ENCODE measurements at places on chromosomes 3 and 15.

GRCh38 chr15:64149893-64150578 lies 1.5 kb upstream of the SNX22 start:
- no peak for DNase-seq

- peak; percentile 20 for DNase-seq
Measured at GRCh38 chr3:112086076-112086854, at the start of gene C3orf52. Gene C3orf52, plus strand, starts transcription at chr3:112086389. Its CDS starts 19 bp downstream, at chr3:112086408.

DNA sequence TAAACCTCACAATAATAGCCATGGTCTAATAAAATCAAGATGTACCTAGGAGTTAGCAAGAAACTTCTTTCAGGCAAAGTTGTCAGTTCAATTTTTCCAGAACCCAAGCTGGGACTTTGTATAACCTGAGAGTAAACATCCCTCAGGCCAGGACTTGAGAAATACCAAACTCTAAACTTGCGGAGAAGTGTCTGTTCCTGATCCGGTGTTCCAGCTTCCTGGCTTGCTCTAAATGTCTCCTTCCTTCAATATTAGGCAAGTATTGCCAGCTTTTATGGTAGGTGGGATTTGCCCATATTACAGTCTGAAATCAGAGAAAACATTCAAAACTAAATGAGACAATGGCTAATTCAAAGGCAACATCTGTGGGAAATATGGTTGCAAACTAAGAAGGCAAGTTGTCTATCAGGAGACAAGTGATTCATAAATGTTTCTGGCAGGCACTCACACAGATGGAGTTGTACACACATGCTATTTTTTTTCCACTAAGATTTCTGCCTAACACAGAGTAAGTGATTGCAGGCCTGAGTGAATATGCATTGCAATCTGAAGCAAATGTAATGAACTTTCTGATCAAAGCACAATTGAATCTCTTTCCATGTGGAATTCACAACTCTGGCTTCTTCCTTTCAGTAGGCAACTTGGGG lies 88.3 kb upstream of the COL8A1 start:
- DNase-seq, result no peak

GRCh38 chr3:39208463-39209055 lies 16.2 kb upstream of the XIRP1 start:
- peak; percentile 16 for DNase-seq

DNA sequence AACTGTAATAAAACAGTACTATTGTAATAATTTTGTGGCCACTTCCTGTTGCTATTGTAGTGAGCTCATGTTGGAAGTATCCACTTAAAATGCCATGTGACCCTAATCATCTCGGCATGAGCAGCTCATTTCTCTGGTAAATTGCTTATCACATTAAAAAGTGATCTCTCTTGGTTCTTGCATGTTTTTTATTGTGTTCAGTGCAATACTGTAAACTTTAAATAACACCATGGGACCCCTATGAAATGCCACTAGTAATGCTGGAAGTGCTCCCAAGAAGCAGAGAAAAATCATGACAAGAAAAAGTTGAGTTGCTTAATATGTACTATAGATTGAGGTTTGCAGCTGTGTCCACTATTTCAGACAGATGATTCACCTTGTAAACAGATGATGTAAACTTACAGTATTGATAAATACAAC lies 45.6 kb downstream of the NMD3 start:
- DNase-seq, result no peak

GRCh38 chr3:112794622-112795172 lies 52.0 kb downstream of the CD200R1L start:
- no peak for DNase-seq

- no peak for DNase-seq
Measured at GRCh38 chr3:143172795-143173145, 53.2 kb downstream of the CHST2 start.

- no peak for DNase-seq
Measured at GRCh38 chr3:188827103-188827502, 344.7 kb upstream of the TPRG1 start.

- DNase-seq, result no peak
Measured at GRCh38 chr3:51930439-51930838, 11.3 kb downstream of the RRP9 start.

DNA sequence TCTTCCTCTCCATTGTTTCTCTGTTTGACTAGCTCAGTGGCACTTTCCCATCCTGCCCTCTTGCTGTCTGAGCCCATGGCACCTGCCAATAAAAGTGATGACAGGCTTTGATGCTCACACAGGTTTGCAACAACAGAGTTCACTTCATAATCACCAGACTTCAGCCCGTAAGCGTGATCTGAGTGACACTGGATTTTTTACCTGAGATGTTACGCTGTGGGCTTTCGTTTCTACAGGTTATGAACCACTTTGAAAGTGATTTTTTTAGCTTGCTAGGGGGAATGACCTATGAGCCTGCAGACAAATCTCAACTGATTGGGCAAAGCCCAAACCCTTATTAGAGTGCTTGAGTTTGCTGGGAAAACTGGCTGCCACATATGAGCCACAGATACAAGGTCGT lies 173.9 kb upstream of the ICE2 start:
- no peak for DNase-seq

DNA sequence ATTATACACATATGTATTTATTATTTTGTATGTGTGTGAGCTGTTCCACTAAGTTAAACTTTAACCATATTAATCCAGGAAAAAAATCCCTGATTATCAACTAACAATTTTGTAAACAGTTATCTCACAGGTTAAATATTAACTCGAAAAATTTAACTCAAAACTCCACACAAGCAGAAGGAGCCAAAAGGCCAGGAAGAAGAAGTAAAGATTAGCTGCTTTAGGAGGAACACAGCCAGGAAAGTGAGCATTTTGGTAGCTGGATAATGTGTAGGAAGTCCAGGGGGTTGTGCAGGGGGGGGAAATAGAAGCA lies 425.0 kb downstream of the TIGIT start:
- no peak for DNase-seq

- no peak for DNase-seq
Measured at GRCh38 chr3:21913791-21914190, 162.8 kb upstream of the ZNF385D start.

GRCh38 chr3:51333021-51333420 lies 52.1 kb upstream of the MANF start:
- no peak for DNase-seq

DNA sequence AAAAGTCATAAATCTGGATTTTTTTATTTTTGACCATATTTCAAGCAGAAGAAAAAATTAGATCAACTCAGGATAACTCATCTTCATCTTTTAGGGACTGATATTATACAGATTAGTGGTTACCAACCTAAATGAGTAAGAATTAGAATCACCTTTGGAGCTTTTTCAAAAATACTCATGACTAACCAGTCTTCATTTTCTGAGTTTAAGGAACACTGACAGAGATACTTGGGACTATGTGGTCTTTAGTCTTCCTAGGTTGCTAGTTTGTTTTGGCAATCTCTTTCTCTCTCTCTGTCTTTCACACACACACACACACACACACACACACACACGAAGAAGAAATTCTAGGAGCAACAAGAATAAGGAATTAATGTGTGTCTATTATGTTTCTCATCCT lies 50.1 kb downstream of the TMOD3 start:
- DNase-seq, result no peak

GRCh38 chr3:186802701-186803100 lies 3.6 kb downstream of the RFC4 start:
- DNase-seq, result no peak

- peak; percentile 23 for DNase-seq
Measured at GRCh38 chr15:59492389-59493377, 54.7 kb downstream of the FAM81A start.

DNA sequence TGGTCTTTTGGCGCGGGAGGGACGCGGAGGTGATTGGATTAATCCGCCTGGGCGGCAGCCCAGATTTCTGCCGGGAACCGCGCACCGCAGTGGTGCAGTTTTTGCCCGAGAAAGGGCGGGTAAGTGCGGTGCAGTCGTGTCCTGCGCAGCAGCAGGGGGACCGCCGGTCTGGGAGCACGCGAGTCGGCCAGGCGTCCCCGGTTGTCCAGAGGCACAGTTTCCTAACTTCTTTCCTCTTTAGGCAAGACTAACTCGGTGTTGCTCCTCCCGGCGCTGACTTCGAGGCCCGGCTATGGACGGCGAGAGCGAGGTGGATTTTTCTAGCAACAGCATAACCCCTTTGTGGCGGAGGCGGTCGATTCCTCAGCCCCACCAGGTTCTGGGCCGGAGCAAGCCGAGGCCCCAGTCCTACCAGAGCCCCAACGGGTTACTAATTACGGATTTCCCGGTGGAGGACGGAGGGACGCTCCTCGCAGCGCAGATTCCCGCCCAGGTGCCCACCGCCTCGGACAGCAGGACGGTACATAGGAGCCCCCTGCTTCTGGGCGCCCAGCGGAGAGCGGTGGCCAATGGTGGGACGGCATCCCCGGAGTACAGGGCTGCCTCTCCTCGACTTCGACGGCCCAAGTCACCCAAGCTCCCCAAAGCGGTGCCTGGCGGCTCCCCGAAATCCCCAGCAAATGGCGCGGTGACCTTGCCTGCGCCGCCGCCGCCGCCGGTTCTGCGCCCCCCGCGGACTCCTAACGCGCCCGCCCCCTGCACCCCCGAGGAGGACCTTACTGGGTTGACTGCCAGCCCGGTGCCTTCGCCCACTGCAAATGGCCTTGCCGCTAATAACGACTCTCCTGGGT lies 736 bp downstream of the ARHGEF26 start:
- DNase-seq, result no peak

- DNase-seq, result no peak
Measured at GRCh38 chr15:89761009-89761831, 10.2 kb upstream of the MESP1 start.

- no peak for DNase-seq
Measured at GRCh38 chr3:37466660-37467359, 292.4 kb upstream of the LRRFIP2 start.

GRCh38 chr3:123431658-123432324 lies 17.1 kb downstream of the ADCY5 start:
- no peak for DNase-seq

Data from activated CD4-positive, alpha-beta T cell treated with anti-CD3 and anti-CD28 coated beads for 24 hours (primary cell).